Activated CD4-positive, alpha-beta T cell treated with anti-CD3 and anti-CD28 coated beads, Interleukin-2, amount 50 U/mL, for 16 hours (primary cell): ENCODE measurements at places on chromosomes 1 and 21.

DNA sequence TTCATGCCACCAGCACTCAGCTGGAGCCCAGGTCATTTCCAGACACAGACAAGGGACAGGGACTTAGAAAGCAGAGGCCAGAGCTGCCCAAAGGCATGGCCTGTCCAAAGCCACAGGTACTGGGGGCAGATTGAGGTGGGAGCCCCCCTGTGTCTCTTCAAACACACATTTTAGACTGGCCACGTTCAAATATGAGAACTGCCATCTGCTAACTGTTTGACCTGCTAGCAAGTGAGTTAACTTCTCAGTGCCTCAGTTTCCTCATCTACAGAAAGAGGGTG, 862 bp upstream of the LEFTY2 start:
- no peak for DNase-seq

DNA sequence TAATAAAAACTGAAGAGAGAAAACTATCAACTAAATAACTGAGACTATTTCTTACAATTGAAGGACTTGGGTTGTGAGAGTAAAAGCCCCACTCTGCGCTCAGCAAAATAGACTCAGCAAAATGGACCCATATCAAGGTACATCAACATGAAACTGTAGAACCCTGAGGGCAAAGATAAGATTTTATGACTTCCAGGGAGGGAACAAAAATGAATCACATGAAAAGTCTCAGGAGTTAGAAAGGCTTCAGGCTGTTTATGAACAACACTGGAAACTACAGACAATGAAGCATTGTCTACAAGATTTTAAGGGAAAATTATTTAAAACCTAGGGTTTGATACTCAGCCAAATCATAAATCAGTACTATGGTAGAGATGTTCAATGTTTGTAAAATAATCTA, 434.3 kb downstream of the PTPRC start:
- no peak for DNase-seq

- DNase-seq = no peak
Observed at GRCh38 chr1:94276988-94277434, 39.6 kb upstream of the ARHGAP29 start.

DNA sequence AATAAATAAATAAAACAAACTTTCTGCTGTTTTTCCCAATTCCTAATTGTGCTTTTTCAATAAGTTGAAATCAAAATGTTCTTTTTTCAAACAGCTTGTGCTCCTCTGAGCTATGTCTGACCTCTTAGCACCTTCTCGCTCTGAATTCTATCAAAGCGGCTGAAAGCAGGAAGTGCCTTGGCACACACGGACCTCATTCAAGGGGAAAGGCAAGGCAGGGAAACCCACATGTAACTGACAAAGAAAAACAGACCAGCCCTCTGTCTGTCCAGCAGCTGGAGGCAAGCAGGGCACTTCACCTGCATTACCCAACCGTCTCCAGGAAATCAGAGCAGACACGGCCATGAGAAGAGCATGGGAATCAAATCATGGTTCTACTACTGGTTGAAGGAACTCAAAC, 56.7 kb downstream of the PLPP3 start:
- DNase-seq = no peak

DNA sequence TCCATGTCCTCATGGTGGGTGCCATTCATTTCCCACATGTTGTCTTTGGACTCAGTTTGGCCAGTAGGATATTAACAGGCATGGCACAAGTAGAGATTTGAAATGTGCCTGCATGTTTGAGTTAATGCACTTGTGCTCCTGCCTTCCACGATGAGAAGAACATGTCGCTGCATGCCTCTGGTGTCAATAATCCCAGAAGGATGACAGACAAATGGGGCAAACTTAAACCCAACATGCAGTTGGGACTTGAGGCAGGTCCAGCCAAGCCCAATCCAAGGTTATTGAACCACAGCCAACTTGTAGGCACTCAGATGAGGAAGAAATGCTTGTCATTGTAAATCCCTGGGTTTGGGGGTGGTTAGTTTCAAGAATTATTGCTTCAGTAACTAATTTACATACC, 174.6 kb downstream of the TRIM33 start:
- DNase-seq = no peak

- DNase-seq = no peak
Observed at GRCh38 chr1:119472819-119473175, 34.2 kb upstream of the HSD3B1 start.

- no peak for DNase-seq
Observed at GRCh38 chr1:187001198-187001889, 172.6 kb downstream of the PLA2G4A start.

DNA sequence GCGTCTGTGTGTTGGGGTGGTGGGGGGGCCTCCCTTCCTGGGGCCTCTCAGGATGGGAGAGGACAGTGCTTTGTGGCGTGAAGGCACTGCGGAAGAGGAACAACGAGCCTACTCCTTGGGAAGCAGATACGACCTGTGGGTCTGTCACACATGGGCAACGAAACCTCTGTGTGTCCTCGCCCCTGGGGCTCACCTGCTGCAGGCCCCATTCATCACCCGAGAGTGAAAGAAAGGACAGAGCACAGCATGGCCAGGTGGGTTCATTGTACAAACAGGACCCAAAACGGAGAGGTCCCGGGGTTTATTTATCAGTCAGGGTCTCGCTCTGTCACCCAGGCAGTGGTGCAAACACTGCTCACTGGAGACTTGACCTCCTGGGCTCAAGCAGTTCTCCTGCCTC, 40.1 kb upstream of the LIN9 start:
- no peak for DNase-seq

GRCh38 chr1:246988316-246988715, 19.5 kb downstream of the ZNF695 start:
- DNase-seq = no peak

GRCh38 chr1:204112876-204113730, 38.7 kb downstream of the ETNK2 start:
- DNase-seq = no peak

DNA sequence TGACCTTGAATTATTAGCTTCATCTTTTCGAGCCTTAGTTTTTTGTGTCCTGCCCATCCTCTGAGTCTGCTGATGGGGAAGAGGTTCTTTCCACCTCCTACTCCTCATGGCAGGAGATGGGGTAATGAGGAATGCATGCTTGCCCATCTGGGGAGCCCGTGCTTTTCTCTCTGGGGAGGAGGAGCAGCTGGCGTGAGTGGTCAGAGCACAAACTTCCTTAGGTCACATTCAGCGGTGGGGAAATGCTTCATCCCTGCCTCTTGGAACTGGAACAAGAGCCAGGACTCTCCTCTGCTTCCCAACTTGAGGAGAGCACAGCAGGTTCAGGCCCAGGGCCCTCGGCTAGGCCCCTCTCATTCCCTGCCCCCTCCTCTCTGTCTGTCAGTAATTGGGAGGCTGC, 155.0 kb downstream of the PCNX2 start:
- no peak for DNase-seq

- DNase-seq = no peak
Observed at GRCh38 chr1:17193222-17194132, 11.5 kb upstream of the PADI1 start.

GRCh38 chr1:175225805-175226129, 33.2 kb upstream of the KIAA0040 start:
- DNase-seq = no peak

- DNase-seq = no peak
Observed at GRCh38 chr1:35046730-35047129, 15.0 kb upstream of the ZMYM6 start.

- DNase-seq = no peak
Observed at GRCh38 chr1:231940701-231941100, 314.1 kb downstream of the DISC1 start.

DNA sequence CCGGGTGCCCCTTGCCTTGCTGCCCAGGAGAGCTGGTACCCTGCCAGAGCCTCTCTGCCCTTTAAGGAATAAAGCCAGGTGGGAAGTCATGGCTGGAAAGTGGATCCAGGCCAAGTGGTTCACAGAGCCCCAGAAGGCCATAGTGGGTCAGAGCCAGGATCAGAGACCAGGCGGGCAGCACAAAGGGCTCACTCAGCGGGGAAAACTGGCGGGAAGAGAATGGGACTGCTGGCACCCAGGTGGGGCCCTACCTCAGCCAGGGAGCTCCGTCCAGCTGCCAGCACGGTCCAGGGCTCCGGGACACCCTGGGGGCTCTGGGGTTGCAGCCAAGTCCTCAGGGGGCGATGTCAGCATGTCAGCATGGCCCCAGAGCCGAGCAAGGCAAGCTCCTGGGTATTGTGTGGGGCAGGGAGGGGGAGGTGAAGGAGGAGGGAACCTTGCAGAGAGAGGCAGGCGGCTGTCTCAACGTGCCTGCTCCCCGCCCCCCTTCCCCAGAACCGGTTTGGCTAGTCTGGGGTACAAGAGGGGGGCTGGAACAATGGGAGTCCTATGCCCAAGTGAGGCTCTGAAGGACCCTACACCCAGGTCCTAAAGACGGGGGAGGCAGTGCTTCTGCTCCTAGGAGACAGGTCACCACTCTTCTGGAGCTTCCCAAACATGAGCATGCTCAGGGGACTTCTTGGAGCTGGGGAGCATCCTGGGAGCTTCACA, at the start of gene ARHGEF19:
Gene ARHGEF19, minus strand, starts transcription at position 402 of the 711 bp plus-strand sequence. CDS start 3,598 bp downstream, outside the sequence.
- DNase-seq = no peak

DNA sequence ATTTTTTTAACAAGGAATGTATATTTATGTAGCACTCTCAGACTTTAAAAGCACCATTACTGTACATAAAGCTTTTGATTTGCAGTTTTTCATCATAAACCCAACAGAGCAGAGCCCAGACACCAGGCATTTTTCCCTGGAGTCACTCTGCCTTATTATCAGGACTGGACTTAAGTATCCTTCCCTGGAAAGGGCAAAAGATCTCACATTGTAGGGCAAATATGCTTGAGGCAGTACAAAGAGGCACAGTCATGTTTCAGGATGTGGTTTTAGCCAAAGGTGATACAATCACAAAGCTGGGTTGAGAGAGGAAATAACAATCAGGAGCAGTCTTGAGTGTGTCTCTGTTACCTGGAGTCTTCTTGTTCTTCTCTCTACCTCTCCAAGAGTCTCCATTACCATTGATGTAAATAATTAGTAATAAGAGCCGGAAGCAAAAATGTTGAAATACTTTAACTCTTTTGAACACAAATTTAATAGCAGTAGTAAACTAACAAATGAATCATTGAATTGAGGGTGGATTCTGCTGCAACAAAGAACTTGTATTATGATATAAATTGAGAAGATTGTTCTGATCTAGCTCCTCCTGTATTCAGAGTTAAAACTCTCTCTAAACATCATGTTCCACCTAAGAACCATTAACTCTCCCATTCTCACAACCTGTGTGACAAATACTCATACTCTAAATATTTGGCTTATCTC, 160.5 kb downstream of the LTN1 start:
- peak; percentile 75 for DNase-seq

DNA sequence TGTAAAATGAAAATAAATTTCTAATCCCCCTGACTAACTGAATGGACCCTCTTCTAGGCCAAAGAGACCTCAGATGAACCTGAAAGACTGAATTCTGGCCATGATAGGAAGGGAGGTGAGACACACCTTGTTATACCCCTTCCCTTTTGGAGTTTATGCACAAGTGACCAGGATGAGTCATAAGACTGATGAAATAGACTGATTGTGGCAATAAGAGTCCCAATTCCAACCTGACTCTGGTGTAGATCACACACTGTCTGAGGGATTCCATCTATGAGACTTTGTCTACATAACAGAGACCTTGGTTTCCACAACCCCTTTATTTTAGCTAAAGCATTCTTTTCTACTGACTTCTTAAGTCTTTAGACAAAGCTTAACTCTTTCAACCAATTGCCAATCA, 13.5 kb upstream of the OR2G2 start:
- DNase-seq = no peak

GRCh38 chr21:38077569-38077968, 161.3 kb upstream of the KCNJ6 start:
- DNase-seq = no peak

- no peak for DNase-seq
Observed at GRCh38 chr1:162993846-162994245, 75.3 kb upstream of the RGS4 start.

DNA sequence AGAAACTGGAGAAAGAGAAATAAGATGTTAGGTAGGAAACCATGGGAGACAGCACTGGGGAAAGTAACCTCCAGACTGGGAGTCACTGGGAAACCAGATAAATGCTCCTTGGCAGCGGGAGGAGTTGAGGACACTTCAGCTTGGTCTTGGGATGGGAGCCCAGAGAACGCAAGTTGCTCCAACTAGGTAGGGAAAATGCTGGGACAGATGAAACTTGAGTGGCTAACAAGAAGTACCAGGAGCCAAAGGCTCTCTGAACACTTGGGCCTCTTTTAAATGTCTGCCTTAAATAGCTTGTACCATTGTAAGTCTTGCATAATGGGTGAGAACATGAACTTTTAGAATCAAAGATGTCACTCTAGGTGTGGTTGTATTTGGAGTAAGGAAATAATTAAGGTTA, 3.0 kb downstream of the NMNAT1 start:
- no peak for DNase-seq

DNA sequence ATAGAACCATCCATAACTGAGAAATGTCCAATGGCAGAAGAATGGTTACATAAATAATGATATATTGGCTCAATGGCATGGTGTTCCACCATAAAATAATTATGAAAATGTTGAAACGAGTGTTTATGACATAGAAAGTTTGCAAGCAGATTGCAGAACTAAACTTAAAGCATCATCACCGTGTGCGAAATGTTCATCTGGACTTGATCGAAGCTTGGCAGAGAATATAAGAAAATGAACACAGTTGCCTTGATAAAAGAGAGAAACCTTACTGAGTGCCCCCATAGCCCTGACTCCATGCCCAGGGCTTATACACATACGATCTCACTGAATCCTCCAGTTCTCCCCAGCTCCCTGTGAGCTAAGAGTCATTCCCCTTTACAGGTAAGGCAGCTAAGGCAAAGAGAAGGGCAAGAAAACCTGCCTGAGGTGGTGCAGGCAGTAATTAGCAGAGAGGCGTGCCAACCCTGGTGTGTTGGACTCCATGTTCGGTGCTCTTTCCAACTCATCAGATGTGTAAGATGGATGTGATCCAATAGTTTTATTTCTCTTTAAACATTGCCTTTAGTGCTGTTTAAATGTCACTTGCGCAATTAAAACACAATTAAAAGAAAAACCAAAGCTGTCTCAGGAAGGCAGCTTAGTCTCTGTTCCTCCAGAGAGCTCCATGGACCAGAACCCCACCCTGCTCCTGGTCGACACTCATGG, 21.8 kb upstream of the SPOCD1 start:
- no peak for DNase-seq

GRCh38 chr1:204456826-204457442, 37.7 kb downstream of the PIK3C2B start:
- DNase-seq = no peak

DNA sequence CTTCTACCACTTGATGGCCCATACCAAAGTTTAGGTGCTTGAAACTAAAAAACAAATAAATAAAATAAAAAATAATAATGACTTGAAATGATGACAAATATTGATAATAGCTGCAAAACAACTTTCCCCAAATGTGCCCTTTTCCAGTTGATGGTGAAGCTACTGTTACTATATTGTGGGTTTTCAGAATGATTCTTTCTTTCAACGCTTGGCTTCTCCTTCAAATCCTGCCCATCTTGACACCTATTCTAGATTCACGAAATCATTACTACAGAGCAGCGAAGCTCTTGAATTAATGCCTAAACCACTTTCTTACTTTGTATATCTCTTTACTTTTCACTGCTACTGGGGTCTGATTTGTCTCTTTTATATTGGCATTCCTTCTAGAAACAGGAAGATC, 9.2 kb upstream of the C1orf141 start:
- DNase-seq = peak; percentile 45
